CD4-positive, alpha-beta T cell treated with Interleukin-15 for 4 hours (primary cell): ENCODE measurements at places on chromosomes 7 and 10.
A peak's percentile ranks its signal among the peaks of the same experiment; 100 is the strongest.

DNA sequence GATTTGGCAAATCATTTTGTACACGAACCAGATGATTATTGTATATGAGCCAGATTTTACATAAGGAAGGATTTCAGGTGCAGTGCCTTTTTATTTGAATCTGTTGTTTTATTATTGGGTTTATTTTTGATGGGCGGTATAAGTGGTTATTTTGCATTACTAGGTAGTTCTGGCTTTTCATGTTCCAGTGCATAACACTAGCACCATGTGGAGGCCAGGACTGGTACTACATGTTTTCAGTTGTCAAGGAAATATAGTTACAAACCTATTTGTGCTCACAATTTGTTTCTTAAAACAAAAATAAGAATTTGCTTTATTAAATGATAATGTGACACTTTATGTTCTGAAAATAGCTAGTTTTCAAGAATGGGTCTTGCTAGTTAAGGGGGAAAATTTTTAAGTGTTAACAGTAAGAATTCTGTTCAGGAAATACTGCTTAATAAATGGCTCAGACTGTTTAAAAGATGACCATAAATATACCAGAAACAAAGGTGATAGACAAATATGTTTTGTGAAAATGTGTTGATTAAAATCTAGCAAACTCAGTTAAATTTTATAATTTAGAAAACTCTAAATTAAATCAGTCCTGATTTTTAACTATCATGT lies 7.1 kb upstream of the SEMA3E start:
- DNase-seq, result no peak

- no peak for DNase-seq
These were observed 8.3 kb upstream of the FRMPD2 start for GRCh38 chr10:48282829-48283228.

DNA sequence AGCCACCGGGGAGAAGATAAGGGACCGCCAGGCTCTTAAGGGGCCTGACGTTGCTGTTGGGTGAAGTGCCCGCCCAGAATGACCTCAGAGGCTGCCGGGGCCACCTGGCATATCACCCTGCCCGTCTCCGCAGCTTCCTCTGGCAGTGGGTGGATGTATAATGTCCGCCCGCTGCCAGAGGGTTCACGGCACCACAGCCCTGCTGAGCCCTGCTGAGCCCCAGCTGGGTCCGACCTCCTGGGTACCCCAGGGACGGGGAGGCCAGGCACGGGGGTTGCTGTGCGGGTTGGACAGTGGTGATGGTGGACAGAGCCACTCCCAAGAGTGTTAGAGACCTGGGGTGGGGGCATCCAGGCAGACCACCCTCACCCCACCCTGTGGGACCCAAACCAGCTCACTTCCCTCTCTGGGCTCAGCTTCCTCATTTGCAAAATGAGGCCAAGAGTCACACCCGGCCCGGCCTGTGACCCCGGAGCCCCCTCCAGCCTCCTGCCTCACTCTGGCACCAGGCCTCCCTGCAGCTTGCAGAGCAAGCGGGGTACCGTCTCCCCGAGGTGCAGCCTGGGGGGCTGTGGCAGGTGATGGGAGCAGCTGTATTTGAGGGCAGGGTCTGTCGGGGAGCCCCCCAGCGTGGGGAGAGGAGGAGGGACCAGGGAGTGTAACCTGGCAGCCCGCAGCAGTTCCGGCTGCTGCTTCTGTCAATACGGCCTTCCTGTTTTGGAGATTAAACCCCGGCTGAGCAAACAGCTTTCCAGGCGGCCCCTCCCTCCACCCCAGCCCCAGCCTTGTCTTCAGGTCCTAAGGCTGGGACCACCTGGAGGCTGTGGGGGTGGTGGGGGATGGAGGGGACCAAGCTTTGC lies 8.4 kb upstream of the LFNG start:
- peak; percentile 54 for DNase-seq

- DNase-seq, result no peak
These were observed 15.6 kb upstream of the EFCAB10 start for GRCh38 chr7:105596866-105597265.
